Activated CD8-positive, alpha-beta memory T cell treated with anti-CD3 and anti-CD28 coated beads for 24 hours (primary cell): ENCODE measurements at places on chromosomes 7 and 10.

GRCh38 chr7:2088801-2089200 is 143.9 kb downstream of the MAD1L1 start:
- no peak for DNase-seq

DNA sequence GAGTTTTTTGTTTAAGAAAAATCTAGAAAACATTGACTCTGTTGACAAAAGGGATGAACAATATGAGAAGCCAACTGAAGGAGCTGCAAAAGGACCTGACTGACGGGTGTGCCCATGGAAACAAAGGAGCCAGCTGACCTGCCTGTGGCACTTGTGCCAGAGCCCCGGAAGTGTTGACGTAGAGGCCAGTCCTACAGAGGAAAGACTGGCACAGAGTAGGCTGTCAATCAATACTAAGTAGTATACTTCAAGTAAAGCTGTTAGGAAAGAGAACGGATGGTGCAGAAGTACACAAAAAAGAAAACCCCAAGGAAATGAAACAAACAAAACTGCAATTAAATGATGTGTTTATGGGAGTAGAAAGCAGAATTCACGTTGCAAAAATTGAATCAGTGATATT is 19.0 kb upstream of the ABI1 start:
- DNase-seq = no peak

GRCh38 chr10:122503886-122504609 is 42.7 kb downstream of the HTRA1 start:
- no peak for DNase-seq

- DNase-seq = no peak
Measured at GRCh38 chr7:153061910-153062528, 302.5 kb downstream of the ACTR3B start.

GRCh38 chr10:110632591-110633215 is 11.4 kb upstream of the RBM20 start:
- no peak for DNase-seq

DNA sequence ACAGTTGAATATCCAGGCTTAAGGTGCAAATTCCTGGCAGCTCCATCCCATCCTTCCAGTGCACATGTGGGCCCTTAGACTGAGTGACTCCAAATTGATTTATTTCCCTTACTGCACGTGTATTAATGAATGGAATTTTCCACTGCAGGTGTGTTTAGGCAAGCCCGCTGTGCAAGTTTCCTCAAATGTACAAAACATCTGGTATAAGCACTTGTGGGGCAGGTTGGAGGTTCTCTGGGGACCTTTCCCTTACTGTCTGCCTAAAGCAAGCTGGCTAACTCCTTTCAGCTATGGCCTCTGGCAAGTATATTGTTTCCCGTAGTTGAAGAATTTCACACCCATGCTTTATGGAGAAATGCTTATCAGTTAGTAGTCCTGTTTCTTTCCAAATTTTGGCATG is 25.3 kb upstream of the GIMAP6 start:
- no peak for DNase-seq

GRCh38 chr10:57262892-57263291 is 901.8 kb upstream of the ZWINT start:
- DNase-seq = no peak

DNA sequence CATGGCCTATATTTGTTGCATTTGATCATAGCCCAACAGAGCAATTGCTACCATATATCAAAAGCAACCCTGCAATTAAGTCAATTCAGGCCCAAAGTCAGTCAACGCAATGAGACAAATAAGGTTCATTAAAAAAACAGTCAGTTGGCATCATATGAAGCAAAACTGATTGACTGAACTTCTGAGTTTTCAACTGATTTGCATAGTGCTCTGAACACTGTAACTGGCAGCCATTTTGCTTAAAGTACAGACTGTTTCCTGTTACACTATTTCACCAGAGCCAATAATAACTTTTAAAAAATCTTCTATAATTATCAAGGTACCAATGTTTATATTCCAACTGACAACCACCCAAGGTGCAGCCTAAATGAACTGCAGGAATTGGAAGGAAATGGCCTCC is 68.4 kb upstream of the RAPGEF5 start:
- DNase-seq = no peak

DNA sequence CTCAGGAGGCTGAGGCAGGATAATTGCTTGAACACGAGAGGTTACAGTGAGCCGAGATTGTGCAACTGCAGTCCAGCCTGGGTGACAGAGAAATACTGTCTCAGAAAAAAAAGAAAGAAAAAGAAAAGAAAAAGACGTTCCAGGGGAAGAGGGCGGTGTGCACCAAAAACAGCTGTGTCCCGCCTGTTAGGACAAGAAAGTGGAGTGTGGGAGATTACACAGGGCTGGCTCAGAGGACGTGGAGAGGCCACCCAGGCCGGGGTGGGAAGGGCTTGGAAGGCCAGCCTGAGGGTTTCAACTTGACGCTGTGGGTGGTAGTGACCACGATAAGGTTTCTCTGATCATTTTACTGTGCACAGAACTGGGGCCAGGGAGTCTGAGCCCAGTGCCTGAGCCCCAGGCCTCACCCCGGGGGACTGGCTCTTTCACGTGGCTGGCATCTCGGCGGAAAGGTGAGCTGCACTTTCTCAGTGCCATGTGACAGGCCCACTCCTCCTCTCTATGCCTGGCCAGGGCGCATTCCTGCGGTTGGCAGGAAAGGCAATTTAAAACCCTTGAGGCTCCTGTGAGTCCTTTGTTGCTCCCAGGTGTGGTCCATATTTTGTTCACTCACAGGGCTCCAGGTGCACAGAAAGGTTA is 13.9 kb downstream of the RHBDD2 start:
- DNase-seq = no peak

- no peak for DNase-seq
Measured at GRCh38 chr10:108060246-108060645, 895.7 kb upstream of the SORCS1 start.

DNA sequence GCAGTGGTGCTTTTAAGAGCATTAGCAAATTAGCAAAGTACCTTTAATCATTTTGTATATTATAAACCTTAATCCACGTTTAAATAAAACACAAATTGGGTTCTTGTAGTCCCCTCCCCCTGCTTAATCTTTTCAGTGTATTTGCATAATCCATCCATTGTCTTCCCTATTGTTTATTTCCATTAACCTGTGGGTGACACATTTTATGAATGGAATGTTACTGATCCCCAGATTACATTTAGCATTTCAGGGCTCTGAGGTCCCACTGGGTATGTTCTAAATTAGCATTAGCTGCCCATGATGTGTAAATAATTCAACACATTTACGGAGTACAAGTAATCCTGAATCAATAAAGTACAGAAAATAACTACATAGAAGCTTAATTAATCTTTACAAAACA is 138.4 kb upstream of the FEZF1 start:
- DNase-seq = no peak

DNA sequence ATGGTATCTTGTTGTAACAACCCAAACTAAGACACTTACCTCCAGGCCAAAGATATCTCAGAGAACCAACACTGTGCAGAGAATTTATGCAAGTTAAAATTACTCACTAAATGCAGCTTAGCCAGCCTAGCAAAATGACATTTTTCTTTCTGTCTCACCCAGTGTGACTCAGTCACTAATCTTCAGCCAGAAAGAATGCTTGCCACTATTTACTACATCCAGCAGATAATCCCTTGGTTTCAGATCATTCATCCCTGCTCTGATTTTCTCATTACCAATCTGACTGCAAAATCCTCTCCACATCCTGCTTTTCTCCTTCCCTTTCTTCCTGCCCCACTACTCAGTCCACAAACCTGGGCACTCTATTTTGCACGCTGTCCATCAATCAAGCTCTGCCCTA is 93.5 kb upstream of the NEBL start:
- no peak for DNase-seq

DNA sequence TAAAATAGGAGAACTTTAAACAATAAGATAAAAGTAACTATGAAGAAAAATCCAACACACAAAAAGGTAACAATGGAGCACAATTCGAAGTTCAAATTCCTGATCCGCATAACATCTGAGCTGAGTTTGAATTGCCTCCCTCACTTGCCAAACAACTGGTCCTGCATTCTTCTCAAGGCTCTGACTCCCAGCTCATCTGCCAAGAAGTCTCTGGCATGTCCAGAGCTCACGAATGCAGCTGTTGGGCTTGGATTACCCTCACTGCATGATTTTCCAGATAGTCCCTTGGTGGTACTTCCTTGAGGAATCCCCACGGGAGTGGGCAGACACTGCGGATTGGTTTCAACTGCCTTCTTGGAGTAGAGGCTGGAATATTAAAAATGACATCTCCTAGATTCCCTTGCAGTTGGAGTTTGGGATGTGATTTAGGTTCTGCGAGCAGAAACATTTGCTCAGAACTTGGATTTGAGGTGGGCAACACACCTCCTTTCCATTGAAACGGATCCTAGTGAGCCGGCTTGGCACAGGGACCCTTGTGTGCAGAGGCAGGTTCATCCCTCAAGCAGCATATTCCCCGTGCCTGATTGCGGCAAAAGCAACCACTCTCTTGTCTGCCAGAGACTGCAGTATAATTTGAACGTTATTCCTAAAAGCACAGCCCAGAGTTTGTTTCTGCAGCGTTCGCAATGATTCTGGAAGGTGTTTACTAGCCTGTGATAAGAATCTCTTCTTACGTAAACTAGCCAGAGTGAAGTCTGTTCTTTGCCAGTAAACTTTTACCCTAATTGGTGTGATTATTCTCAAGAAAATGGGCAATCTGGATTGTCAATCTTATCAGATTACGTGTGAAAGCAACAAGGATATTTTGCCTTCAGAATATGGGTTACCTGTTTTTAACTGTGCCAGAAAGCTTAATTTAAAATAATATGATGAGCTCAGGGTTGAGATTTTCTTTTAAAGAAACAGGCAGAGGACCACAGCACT is 23.4 kb upstream of the PRKCQ start:
- no peak for DNase-seq

- no peak for DNase-seq
Measured at GRCh38 chr7:31492086-31492485, 21.8 kb upstream of the ITPRID1 start.

GRCh38 chr7:45068236-45069023 is 20.3 kb downstream of the NACAD start:
- DNase-seq = peak; percentile 51

GRCh38 chr7:117129521-117129955 is 176.2 kb downstream of the ST7 start:
- DNase-seq = no peak

- DNase-seq = no peak
Measured at GRCh38 chr10:132698761-132699391, 87.1 kb downstream of the NKX6-2 start.

DNA sequence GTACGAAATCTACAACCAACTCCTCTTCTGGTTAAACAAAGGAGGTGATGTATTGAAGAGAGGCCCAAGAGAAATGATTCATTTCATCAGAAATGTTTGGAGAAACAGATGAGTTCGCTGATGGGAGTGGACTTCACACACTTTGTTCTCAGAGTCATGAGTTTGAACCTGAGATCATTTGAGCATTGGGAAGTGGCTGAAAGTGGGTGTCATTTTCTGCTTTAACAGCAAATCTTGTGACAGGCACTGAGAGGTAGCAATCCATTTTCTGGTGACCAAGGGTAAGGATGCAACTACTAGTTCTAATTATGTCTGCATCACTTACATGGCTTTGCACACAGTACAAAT is 51.4 kb downstream of the RBM20 start:
- DNase-seq = no peak

GRCh38 chr10:106513352-106513771 is 651.1 kb downstream of the SORCS1 start:
- no peak for DNase-seq

DNA sequence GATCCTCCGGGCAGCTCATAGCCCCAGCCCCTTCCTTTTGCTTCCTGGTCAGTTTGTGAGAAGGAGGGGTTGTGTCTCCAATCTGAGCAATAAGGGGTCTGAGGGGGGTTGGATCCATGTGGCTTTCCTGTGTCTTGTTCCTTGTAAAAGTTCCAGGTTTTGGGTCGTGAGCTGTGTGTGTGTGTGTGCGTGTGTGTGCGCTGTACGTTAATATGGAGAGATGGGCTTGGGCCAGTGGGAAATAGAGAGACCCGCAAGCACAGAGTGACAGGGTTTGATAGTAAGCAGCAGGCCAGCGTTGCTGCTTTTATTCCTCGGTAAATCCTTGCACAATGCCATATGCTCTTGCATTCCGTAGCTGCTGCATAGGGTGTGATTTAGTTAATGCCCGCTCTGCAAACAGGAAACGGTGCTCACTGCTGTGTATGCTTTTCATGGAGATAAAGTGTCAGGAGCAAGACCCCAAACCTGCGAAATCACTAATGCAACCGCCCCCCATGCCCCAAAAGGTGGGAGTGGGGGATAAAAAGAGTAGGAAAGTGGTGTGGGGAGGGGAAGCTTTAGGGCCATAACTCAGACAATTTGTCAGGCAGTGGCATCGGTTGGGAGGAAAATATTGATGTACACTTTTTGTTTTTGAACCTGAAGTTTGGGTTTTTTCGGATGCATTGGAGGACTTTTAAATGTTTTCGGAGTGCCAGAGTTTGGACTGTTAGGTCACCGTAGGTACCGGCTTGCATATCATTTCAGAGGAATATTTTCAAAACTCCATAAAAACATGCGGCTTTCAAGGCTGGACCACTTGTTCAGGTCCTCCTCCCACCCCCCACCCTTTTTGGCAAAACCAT is 108.7 kb downstream of the TCF7L2 start:
- DNase-seq = no peak

DNA sequence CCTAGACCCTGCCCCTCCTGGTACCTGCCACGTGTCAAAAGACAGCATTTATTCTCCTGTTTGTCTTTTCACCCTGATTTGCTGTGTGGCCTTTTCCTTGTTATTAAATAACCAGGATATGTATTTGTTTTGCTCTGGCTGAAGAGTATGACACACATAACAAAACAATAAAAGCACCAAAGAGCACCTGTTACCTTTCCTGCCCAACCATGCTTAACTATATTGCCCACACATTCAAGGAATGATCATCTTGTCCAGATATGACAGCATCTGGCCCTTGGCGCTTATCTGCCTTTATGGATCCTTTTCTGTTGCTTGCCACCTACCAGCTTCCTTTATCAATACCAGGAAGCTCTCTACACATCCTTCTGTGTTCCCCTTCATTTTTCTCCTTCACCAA is 357.7 kb downstream of the FGFR2 start:
- no peak for DNase-seq

DNA sequence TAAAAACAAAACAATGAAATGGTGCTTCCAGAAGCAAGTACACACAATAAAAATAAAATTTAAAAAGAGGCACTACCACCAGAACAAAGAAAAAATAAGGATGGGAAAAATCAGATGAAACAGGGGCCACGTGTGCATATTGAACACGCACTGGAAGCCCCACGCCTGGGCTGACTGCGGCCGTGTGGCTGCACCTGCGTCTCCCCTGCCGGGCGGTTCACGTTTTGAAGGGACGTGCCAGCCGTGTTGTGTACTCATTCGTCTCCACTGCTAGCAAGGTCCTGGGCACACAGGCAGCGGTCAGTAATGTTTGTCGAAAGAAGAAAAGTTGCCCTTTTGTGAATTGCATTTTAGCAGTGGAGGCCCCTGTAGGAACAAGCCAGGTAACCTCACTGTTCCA is 255.9 kb upstream of the RNF32 start:
- DNase-seq = no peak

- DNase-seq = no peak
Measured at GRCh38 chr10:69202332-69202731, 17.8 kb upstream of the HKDC1 start.
